ENCODE measurements at places on chromosomes 13 and 19.
A peak's percentile ranks its signal among the peaks of the same experiment; 100 is the strongest.

GRCh38 chr19:39953915-39954314 lies 17.1 kb upstream of the PSMC4 start:
- no peak for DNase-seq

DNA sequence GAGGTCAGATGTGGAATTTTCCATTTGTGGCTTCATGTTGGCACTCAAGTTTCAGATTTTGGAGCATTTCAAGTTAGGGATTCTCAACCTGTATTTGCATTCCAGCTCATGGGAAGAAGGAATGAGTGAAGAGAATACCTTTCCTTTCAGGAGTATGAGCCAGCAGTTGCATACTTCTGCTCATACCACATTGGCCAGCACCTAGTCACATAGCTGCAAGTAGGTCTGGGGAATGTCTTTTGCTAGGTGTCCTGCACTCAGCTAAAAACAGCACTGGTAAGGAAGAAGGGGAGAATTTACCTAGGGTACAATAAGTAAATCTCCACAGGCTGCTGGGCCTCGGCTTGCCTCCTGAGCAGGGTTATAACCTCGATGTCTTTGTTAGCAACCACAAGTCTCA lies 24.6 kb upstream of the ATP8A2 start:
- no peak for DNase-seq

DNA sequence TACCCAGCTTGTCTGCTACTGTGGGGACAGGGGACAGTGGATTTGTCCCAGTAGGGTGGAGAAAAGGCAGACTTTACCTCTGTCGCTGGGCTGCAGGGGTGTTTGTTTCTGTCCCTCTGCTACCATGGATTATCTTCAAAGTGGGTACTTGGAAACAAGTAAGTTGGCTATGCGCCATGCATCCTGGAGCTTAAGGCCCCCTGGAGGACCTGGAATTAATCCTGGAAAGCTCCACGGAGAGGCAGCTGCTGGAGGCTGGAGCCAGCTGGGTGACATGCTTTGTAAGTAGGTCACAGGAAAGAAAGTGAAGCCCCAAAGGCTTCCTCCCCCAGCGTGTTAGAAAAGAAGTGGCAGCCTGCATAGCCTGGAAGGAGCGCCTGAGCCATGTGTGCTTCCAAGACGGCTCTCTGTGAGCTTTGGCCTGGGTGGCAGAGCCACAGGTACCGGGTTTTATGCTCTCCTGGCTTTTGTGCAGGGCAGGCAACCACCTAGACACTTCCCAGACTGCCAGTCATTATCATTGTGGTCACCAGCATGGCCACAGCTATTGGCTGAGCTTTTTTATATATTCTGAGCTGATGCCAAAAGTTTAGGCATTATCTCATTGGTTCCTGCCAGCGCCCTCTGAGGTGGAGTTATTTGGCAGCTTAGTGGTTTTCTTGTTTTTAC lies 9.5 kb downstream of the B3GLCT start:
- DNase-seq = peak; percentile 95

DNA sequence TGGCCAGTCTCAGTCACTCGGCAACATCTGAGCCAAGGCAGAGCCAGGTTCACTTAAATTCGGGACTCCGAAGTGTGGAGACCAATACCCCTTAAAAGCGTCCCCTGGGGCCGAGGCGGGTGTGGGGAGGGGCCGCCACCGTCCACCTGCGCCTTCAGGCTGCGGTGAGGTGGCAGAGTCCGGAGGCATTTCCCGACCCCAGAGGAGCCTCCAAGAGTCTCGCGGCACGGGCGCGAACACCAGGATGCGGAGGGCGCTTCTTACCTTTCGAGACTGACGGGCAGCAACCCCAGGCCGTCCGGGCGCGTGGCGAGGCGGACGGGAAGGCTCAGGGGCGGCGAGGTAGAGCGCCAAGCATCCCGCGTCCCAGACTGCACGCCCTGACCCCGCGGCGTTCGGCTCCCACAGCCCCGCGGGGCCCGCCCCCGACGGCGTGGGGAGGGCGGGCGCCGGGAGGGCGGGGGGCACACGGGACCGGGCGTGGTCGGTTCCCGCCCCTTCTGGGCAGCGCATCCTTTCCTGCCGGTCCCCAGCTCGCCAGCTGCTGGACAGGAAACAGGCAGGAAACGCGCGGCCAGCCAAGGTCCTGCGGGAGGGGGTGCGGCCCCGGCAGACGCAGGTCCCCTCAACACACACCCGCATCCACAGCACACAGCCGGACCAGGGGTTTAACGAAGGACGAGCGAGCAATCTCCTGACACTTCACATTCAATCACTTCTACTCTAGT lies at the start of gene THSD1:
Gene THSD1, minus strand, starts transcription at position 406 of the 728 bp plus-strand sequence. CDS start 3,572 bp downstream, outside the sequence.
- DNase-seq = peak; percentile 64

DNA sequence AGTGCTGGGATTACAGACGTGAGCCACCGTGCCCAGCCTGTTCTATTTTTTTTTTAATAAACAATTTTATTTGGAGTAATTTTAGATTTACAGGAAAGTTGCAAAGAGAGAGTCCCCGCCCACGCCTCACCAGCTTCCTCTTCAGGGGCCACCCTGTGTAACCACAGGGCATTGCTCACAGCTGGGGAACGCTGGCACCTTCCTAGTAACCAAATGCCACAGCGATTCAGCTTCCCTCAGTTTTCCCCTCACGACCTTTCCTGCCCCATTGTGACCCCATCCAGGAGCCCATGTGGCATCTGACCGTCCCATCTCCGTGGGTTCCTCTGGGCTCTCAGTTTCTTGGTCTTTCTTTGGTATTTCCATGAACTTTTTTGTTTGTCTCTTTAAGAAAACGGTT lies 83.9 kb downstream of the GNG7 start:
- no peak for DNase-seq

Data from tongue (tissue), 3 donors.